BJ (cell line): ENCODE measurements at places on chromosomes 5 and 9.

GRCh38 chr9:97525451-97525850 lies 24.0 kb downstream of the TMOD1 start:
- peak; percentile 53 for DNase-seq

DNA sequence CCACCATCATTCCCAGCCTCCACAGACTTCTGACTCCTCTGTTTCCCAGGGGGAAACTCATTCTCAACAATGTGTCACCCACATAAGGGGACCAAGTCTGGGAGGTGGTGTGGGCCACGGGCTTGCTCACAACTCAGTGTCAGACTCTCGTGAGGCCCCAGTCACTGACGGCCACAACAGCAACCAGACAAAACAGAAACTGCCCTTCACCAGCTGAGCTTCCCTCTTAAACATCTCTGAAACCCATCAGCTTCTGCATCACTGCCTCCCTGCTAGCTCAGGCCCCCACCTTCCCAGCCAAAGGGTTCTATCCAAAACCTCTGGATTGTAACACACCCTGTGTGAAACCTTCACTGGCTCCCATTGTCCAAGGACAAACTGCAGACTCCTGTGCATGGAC lies 273.4 kb downstream of the CDK5RAP2 start:
- DNase-seq: no peak

DNA sequence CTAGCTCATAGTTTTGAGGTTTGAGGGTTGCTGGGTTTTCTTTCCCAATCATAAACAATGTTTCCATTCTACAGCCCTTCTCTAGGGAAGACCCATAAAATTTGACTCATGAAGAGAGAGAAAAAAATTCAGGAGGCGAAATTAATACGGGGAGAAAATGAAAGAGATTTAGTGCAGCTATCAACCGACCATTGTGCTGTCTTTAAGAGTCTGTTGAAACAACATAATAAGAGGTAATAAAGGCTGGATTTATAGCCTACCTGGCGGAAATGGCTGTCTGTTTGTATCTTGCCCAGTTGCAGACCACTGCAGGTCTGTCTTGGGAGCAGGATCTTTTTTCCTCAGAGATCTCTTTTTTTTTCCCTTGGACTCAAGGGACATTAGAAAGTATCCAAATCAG lies 66.9 kb downstream of the TLR4 start:
- DNase-seq: no peak

- no peak for DNase-seq
Measured at GRCh38 chr9:111831371-111832108, 36.8 kb upstream of the SHOC1 start.

DNA sequence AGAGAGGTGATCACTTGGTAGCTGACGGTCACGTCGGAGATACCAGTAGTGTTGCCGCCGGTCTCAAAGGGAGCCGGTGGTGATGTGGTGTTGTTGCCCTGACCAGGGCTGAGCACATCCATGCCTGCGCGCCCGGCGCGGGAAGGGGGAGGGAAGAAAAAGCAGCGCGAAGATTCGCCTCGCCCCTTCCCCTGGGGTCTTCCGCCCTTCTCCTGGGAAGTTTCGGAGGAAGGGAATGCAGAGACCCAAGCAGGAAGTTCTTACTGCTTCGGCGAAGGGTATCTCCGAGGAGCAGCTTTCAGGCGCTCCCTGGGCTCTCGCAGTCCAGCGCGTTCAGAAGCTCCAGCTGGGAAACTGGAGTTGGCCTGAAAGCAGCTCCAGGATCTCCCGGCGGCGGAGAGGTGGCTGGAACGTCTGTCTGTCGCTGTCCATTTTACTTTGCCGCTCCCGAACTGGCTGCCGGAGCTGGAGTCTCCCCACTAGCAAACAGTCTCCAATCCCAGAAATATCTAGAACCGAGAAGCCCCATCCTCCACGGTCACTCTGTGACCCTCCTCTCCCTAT lies 565 bp downstream of the HTR1A start:
- no peak for DNase-seq

GRCh38 chr5:135178476-135179155 lies 144.6 kb upstream of the PITX1 start:
- DNase-seq: no peak
